ENCODE measurements at places on chromosomes 13 and 19.

DNA sequence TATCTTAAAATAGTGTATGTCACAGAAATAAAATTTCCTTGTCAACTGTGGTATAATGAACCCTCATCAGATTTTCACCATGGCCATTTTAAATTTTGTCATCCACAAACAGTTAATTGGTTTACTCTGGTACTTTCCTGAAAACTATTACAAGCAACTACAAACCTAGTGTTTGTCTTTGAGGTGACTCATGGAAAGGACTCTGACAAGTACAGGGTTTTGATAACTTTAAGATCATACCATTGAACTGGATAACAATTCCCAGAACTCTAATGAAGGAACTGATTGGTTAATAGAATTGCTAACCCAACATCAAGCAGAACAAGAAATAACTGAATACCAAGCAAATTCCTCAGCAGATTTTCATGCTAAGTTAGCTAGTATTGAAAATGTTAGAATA lies 237.7 kb upstream of the IPO5 start:
- DNase-seq, result no peak

DNA sequence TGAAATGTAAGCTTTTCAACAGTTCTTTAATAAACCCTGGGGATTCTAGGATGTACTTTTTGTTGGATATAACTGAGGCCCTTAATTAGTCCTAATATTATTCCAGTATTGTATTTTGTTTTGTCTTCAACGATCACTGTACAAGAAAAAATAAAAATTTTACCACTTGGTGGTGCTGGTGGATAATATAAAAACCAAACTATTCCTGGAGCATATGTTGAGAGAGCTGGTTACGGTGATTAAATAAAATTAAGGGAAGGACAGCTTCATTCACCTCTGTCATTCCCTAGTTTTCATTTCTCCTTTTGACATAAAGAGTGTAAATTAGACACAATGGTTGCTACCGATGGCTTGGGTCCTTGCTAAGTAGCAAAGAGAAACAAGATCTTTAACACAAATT lies 598.6 kb upstream of the PCDH20 start:
- no peak for DNase-seq

DNA sequence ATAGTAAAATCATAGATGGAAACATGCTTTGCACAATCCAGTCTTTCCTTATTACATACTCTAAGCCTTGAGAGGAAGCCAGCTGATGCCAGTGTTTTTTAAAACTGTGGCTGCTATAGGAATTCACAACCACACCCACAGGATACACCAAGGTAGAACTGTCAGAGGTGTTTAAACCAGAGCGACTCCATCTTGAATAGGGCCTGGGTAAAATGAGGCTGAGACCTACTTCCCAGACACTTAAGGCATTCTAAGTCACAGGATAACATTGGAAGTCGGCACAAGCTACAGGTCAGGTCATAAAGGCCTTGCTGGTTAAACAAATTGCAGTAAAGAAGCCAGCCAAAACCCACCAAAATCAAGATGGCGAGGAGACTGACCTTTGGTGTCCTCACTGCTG lies 1.7 kb downstream of the SCGB2B2 start:
- no peak for DNase-seq

DNA sequence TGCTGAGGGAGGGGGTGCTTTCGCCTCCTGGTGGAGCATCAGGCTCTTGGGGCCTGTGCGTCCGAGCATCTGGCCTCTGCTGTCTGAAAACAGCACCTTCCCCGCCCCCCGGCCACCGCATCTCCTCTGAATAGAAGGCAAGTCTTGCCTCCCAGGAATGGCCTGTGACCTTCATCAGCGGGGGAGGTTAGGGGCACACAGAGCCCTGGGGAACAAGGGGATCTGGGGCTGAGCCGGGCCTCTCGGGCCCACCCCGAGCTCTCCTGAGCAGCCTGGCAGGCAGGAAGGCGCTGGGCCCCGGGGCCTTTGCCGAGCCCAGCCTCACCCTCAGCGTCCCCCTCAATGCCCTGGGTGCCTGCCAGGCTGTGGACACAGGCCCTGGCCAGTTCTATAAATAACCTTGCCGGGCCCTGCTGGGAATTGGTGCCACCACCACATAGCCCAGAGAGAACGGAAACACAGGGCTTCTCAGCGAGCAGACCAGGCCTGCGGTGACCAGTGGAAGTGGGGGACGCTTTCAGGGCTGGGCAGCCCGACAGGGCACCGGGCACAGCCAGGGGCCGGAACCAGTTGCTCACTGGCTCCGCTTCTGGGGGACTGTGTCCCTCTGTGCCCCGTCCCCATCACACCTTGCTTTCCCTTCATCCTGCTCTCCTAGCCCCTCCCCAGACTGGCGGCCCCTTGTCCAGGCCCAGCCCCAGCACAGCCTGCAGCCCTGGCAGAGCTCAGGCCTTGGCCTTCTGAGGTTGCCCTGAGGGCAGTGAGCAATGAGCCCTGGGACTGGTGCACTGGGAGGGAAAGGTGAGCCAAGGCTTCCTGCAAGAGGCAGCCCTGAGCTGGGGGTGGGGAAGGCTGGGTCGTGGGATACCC lies 9.5 kb downstream of the STK11 start:
- DNase-seq, result no peak

- no peak for DNase-seq
These were observed 11.8 kb upstream of the HMGB1 start for GRCh38 chr13:30477346-30478195.

DNA sequence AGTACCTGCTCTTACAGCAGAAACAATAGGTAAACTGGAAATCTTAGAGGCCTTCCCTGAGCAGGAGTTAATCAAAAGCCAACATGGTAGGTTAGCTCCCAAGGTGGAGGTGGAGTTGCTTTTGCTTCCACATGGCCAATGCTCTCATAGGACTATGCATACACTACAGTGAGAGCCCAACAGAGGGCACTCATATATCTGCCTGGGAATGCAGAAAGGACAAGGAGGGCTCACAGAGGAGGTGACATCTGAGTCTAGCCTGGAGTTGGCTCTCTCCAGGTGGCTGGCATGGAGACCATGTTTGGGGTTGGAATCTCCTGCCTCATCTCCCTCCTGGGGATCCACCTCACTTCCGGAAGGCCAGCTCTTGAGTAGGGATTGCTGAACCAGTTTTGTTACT lies 34.6 kb downstream of the ATP8A2 start:
- DNase-seq, result no peak
